ENCODE measurements at places on chromosomes 5 and 9.

DNA sequence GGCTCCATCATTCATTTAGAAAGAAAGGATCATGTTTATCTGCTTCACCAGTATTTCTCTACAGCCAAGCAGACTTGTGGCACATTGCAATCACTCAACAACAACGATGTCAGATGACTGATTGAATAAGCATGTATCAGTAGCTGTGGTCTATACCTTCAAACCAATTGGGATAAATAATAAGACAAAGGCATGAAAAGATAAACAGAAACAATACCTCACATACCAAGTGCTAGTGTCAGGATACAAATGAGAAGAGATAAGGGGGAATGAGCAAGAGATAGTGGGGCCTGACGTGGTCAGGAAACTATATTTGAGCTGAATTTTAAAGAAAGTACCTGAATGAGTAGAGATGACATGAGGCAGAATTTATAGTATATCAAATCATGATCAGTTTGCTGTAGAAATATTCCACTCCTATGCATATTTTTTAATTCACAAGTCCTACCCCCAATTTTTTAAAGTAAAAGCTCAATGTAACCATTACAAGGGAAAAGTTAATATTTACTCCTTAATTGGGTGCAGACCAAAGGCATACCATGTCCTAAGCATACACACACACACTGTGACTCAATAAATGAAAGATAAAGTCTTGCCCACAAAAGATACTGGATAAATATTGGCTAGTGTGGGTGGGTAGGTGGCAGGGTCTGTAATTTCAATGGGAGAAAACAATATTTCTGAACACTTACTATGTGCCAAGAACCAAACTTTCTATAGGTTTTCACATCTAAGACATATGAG is 284.5 kb downstream of the SPOCK1 start:
- DNase-seq = no peak

DNA sequence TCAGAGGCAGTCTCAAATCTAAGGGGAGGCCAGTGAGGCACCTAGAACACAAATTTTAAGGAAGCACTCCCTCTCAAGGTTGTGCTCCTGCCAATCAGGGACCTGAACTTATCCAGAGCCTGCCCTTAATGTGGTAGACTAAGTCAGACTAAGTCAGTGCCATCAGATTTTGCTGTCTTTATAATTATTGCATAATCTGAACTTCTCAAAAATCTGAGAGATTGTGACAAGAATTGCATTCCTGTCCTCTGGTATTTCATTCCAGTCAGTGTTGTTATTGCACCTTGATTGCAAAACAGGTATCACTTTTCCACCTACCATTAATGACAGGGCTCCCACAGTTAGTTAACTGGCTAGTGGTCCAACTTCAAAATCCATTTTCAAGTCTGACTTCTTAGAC is 197.1 kb upstream of the HCN1 start:
- DNase-seq = no peak

GRCh38 chr5:160635046-160635445 is 213.4 kb downstream of the PTTG1 start:
- DNase-seq = no peak

- DNase-seq = no peak
Observed at GRCh38 chr5:31231177-31231838, 37.8 kb downstream of the CDH6 start.

- no peak for DNase-seq
Observed at GRCh38 chr5:145902421-145902820, 29.6 kb upstream of the GRXCR2 start.

GRCh38 chr9:73148447-73148937 is 3.2 kb upstream of the ANXA1 start:
- DNase-seq = no peak

GRCh38 chr9:112856200-112856599 is 34.5 kb downstream of the SLC46A2 start:
- DNase-seq = no peak

- no peak for DNase-seq
Observed at GRCh38 chr5:143913008-143913752, 101.2 kb downstream of the HMHB1 start.

DNA sequence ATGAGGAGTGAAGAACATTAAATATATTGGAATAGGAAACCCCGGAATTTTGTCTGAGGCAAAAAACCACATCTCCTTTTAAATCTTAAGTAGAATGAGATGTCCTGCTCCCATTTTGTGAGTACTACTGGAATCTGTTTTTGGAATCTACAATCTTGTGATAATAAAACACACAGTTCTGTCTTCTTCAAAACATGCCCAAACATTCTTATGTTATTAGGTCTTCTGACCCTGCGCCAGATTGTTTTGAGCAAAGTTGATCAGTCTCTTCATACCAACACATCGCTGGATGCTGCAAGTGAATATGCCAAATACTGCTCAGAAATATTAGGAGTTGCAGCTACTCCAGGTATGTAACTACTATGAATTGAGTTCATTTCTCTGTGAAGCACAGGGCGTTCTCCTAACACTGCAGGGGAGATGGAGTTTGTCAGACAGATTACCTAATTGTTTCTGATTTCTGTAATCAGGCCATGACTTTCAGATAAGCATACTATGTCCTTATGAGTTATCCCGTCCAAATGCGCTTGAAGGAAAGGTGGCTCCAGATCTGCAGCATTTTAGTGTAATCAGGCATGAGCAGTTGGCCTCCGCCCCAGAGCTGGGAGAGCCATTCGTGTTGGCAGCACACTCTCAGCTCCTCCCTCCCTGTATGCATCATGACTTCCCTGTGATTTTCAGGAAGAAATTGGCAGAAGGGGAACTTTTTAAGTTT is 88.0 kb downstream of the NLN start:
- DNase-seq = no peak

- no peak for DNase-seq
Observed at GRCh38 chr5:90408571-90409317, 812 bp downstream of the CETN3 start.

DNA sequence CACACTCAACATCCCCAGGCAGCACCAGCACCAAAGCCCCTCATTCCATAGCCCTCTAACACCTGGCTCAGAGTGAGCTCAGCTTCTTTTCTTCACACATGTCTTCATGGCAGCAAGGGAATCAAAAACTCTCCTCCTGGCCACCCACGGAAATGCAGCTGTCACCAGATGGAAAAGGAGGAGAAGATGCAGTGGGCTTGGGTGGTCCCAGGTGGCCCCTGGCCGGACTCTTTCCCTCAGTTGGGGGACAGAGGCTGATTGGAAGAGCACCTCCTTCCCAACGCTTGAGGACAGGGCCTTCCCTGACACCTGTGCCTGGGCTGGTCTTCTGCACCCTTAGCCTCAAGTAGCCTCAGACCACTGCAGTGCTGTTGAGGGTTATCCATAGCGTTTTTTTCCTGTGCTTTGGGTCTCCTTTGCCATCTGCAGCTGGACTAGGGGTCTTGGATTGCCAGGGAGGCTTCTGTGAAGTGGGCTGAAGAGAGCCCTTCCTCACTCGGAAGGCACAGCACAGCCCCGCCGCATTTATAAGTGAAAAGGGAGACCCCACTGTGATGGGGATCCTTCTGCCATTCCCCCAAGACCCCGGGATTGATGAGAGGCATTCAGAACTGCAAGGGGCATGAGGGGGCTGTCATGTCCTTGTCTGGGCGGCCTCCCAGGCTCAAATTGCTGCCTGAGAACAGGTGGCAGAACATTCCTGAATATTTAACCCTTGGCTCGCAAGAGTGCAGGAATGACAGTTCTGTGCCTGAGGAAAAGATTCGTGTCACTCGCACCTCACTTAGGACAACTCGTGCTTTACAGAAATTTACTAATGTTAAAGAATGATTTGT is 200.0 kb downstream of the AUH start:
- DNase-seq = no peak

GRCh38 chr9:133133681-133134387 is 12.8 kb upstream of the RALGDS start:
- DNase-seq = peak; percentile 81

DNA sequence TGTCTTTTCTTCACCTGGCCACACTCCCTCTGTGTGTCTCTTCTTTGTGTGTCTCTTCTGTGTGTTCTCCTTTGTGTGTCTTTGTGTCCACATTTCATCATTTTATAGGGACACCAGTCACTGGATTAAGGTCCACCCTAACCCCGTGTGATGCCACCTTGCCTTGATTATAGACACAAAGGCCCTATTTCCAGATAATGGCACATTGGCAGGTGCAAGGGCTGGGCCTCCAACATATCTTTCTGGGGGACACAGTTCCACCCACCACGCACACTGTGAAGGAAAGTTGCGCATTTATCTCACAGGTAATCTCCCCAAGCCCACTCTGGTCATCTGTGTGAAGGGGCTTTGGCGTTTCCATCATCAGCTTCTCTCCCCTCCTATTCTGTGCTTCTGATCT is 334.6 kb upstream of the IRX1 start:
- no peak for DNase-seq

DNA sequence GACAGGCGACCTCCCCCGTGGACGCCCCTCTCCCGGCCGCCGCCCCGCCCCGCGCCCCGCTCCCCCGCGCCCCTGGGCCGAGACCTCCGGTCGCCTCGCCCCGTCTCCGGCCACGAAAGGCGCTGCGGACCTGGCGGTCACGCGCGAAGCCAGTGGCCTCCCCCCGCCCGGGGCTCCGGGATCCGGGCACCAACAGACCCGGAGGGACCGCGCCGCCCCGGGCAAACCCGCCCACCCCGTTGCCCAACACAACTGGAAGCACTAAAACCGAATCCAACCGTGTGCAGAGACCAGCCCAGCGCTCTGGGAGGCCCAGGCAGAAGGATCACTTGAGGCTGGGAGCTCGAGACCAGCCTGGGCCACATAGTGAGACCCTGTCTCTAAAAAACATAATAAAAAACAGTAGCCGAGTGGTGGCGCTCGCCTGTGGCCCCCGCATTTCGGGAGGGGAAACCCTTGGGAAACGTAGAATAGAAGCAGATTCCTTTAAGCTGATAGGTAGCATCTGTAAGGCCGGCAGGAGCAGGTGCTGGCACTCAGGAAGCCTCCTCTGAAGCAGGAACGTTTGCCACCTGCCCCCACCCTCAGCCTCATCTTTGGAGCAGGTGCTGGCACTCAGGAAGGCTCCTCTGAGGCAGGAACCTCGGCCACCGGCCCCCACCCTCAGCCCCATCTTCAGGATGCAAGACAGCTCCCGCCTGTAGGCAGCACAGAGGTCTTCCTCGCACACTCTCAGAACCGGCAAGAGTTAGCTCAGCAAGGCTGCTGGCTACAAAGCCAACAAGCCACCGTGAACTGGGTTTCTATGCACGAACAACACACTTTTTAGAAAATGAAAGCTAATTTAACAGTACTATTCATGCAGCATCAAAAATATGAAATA is 4.6 kb upstream of the SLC9A3 start:
- no peak for DNase-seq

GRCh38 chr5:55377810-55378209 is 70.0 kb downstream of the MTREX start:
- no peak for DNase-seq

Measured in stimulated activated CD4-positive, alpha-beta T cell treated with anti-CD3 and anti-CD28 coated beads, Interleukin-2, amount 100 ng/mL, for 24 hours (primary cell).